Endothelial cell of umbilical vein (primary cell): ENCODE measurements at places on chromosomes 2 and 18. TPM values are rescaled to one million over a fixed set of nuclear protein-coding genes. Genes with fewer than 3 reads are reported as not detected.
A peak's percentile ranks its signal among the peaks of the same experiment; 100 is the strongest.

DNA sequence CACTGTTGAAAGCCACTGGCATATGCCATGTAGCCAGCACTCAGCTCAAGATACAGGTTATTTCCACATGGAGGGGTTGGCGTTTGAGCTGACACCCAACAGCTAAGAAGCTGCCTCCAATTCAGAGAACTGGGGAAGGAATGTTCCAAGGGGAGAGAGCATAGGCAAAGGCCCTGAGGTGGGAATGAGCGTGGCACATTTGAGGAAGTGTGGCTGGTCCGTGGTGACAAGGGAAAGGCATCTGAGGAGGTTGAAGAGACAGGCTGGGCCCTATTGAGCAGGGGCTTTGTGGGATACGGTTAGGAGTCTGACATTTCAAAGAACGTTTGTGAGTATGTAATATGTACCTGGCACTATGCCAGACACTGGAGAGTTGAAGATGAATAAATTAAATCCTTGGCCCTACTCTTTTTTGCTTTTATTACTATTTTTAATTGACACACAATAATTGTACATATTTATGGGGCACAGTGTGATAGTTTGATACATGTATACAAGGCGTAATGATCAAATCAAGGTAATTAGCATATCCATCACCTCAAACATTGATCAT, 27.6 kb upstream of the TMBIM1 start:
- H3K27ac ChIP-seq, result no peak overlapping the region
- H3K4me3 ChIP-seq, result no peak overlapping the region
- no peaks in the 10 kb centered on the region for H3K36me3 ChIP-seq

DNA sequence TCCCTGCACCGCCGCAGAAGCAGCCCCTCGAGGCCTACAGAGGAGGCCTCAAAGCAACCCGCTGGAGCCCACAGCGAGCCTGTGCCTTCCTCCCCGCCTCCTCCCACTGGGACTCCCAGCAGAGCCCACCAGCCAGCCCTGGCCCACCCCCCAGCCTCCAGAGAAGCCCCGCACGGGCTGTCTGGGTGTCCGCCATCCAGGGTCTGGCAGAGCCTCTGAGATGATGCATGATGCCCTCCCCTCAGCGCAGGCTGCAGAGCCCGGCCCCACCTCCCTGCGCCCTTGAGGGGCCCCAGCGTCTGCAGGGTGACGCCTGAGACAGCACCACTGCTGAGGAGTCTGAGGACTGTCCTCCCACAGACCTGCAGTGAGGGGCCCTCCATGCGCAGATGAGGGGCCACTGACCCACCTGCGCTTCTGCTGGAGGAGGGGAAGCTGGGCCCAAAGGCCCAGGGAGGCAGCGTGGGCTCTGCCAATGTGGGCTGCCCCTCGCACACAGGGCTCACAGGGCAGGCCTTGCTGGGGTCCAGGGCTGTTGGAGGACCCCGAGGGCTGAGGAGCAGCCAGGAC, 31.2 kb downstream of the GPC1 start:
- DNase-seq, result no peak
- no peaks in the 10 kb centered on the region for H3K4me1 ChIP-seq
- H3K27me3 ChIP-seq, result no peaks in the 10 kb centered on the region
- H3K36me3 ChIP-seq, result no peaks in the 10 kb centered on the region
- H3K4me3 ChIP-seq, result no peak overlapping the region
- H3K27ac ChIP-seq, result no peak overlapping the region

GRCh38 chr2:72822794-72823193, 3.0 kb downstream of the EXOC6B start:
- DNase-seq, result no peak
- H3K4me3 ChIP-seq, result no peak overlapping the region
- H3K36me3 ChIP-seq, result no peaks in the 10 kb centered on the region
- H3K27ac ChIP-seq, result no peak overlapping the region

The CROCC2 gene
- not detected in 2 replicates for total RNA-seq

DNA sequence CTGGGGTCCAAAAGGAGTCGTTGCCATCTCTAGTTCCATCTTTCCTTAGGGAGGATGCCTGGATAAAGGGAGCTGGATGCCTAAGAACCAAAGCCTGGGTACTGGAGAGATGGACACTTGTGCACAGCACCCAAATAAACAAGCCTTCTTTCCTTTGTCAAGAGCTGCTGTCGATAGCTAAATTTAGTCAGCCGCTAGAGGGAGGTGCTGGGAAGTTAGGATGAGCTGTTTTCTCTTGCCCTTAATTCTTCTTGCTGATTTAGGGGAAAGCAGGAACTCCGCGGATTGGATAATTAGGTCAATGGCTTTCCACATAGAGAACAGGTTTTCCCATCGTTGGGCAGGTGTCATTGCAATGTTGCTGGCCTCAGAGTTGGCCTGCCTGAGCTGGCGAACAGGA, 30.9 kb upstream of the SERPINB12 start:
- no peaks in the 10 kb centered on the region for H3K36me3 ChIP-seq
- peaks cover 11% of the 10 kb centered on the region for H3K27me3 ChIP-seq
- peak; percentile 33 for DNase-seq
- no peak overlapping the region for H3K27ac ChIP-seq
- H3K4me1 ChIP-seq, result no peaks in the 10 kb centered on the region

- no peak overlapping the region for H3K27ac ChIP-seq
- peaks cover 12% of the 10 kb centered on the region for H3K27me3 ChIP-seq
- H3K4me1 ChIP-seq, result no peaks in the 10 kb centered on the region
- H3K36me3 ChIP-seq, result no peaks in the 10 kb centered on the region
- no peak overlapping the region for H3K4me3 ChIP-seq
- DNase-seq, result no peak
These were observed 9.5 kb downstream of the PLB1 start for GRCh38 chr2:28505361-28505760.

The CDH2 gene
- total RNA-seq, result 59.5 and 84.2 TPM in 2 replicates

GRCh38 chr18:3350566-3351527, 88.9 kb downstream of the MYL12B start:
- no peaks in the 10 kb centered on the region for H3K36me3 ChIP-seq
- H3K27me3 ChIP-seq, result peaks cover 13% of the 10 kb centered on the region
- H3K27ac ChIP-seq, result no peak overlapping the region

DNA sequence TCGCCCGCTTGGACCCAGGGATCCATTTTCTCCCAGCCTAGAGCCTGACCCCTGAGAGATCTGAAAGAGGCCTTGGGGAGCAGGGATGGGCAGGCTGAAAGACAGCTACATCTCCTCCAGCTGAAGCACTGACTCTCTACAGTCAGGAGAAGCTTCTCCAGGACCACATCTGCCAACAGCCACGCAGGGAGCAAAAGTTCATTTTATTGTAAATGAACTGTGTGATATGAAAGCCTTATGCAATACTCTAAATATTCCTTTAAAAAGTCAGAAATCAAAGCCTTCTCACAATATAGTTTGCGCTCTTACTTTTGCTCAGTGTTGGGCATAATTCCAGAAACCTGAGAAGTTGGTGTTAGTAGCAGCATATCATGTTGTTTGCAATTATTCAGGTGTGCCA, 428.9 kb upstream of the RAB6C start:
- H3K27me3 ChIP-seq, result no peaks in the 10 kb centered on the region
- DNase-seq, result no peak
- H3K27ac ChIP-seq, result no peak overlapping the region
- H3K4me3 ChIP-seq, result no peak overlapping the region

The LYPD6B gene
- not detected in 2 replicates for total RNA-seq

- H3K4me3 ChIP-seq, result no peak overlapping the region
- no peaks in the 10 kb centered on the region for H3K4me1 ChIP-seq
- DNase-seq, result peak; percentile 73
- H3K27ac ChIP-seq, result no peak overlapping the region
- H3K36me3 ChIP-seq, result no peaks in the 10 kb centered on the region
- no peaks in the 10 kb centered on the region for H3K27me3 ChIP-seq
These were observed 43.5 kb upstream of the LMAN1 start for GRCh38 chr18:59402432-59403090.
